ENCODE measurements at places on chromosomes 3 and 15.

- no peak for DNase-seq
Observed at GRCh38 chr3:27366062-27366591, 3.1 kb downstream of the NEK10 start.

DNA sequence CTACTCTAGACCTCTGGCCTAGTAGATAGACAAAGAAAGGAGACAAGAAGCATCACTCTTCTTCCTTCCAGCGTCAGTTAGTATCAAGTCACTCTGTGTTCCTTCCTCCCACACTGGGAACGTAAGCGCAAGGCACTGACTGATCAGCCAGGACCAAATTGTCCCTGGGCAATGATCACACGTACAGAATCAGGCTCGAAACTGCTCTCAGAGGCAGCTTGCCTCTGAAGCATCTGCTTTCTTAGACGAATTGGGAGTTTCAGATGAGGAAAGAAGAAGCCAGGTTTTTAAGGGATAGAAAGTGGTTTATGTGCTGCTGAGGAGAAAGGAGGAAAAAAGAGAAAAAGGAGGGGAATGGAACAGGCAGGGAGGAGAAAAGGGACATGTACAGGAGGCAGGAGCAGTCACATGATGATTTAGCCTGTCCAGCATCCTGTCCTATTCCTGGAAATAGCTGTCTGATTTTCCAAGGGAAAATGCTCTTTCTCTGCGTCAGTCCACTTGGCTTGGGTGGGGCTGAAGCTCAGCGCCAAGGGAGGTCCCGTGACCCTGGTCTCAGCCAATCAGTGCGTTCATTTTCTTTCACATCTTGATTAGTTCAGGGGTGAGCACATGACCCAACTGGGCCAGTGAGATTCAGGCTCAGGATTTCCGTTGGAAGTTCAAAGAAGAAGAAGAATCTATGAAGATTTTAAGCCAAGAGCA is 102.0 kb upstream of the PRICKLE2 start:
- no peak for DNase-seq

DNA sequence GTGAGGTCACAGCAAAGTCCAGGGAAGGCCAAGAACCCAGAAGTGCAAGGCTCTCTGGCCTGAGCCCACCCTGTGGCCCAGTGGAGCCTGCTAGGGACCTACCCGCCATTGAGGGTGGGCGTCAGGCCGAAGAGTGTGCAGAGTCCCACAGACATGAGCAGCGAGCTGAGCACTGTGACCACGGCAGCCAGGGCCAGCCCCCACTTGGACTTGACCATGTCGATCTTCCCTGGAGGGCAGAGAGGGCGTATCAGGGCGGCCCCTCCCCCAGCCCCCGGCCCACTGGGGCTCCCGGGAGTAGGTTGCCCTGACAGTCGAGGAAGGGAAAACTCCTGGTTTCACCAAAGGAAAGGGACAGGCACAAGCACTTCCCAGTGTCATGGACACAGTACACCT is 44.6 kb downstream of the PTPN23 start:
- DNase-seq = no peak

- DNase-seq = peak; percentile 94
Observed at GRCh38 chr15:73908030-73908821, 18.0 kb upstream of the LOXL1 start.

GRCh38 chr15:63318344-63318743 is 40.9 kb downstream of the APH1B start:
- no peak for DNase-seq

DNA sequence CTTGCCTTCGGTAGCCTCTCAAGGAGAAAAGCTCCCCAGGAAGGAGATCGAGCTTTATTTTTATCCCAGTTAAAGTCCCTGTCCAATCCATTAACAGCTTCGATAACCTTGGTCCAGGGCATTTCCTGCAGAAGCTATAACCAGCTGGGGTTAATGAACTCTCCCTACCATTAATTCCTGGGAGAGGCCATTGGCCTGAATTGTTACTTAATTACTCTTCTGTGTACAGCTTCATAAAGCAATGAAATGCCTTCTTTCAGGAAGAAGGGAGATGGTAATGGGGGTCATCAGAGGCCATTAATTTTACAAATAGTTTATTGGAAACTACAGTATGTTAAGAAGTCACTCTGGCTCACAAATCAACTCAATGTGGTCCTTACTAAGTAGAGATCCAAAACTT is 1.9 kb upstream of the TMCO5A start:
- no peak for DNase-seq

GRCh38 chr3:44999782-45000181 is 23.7 kb downstream of the EXOSC7 start:
- no peak for DNase-seq

GRCh38 chr3:136778865-136779264 is 26.7 kb upstream of the STAG1 start:
- DNase-seq = no peak

- no peak for DNase-seq
Observed at GRCh38 chr15:25793354-25794050, 69.6 kb downstream of the ATP10A start.

GRCh38 chr3:14148041-14148985 is 23.5 kb downstream of the TMEM43 start:
- peak; percentile 71 for DNase-seq

- DNase-seq = no peak
Observed at GRCh38 chr3:133124511-133124910, 86.3 kb downstream of the TMEM108 start.

- DNase-seq = no peak
Observed at GRCh38 chr3:62833538-62833937, 41.7 kb downstream of the CADPS start.

DNA sequence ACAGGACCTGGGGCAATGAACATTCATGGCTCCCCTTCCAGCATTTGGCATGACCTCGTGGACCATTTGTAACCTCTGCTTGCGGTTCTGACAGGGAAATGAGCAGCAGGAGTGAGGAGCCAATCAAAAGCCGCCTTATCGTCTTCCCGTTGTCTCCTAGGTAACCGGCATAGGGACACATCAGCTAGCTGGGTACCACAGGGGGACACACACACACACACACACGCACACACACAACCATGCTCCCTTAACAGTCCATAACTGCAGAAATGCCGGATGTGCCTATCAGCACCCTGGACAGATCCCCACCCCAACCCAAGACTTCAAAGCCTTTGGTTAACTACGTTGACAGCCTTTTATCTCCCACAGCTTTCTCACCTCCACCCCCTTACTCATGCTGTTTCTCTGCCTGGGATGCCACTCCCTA is 53.4 kb upstream of the CCDC174 start:
- no peak for DNase-seq

DNA sequence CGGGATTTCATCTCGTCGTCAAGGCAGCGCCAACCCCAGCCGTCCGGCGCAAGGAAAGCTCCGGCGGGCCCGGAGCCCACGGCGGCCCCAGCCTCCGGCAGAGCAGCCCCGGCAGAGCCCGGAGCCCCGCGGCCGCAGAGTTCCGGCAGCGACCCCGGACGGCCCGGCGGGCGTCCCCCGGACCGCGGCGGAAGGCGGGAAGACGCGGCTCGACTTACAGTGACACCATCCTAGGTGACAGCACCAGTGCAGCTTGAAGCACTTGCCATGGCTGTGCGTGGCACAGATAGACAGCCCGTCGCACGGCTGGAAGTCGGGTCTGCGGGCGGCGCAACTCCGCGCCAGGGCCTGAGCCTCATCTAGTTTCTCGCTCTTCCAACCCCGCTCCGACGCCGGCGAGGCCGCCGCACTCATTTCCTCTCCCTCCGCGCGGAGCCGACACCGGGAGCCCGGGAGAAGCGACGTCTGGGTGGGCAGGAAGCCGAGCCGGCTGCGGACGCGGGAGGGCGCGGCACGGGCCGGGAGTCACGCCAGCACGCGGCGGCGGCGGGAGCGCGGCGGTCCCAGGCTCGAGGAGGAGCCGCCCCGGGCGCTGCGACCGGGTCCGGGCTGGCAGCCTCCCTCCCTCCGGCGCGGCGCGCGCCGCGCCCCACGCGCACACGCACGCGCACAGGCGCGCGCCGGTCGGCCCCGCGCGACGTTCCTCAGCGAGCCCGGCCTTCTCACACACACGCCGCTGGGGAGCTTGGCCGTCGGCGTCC is at the start of gene C3orf70:
TSS of gene C3orf70 (minus strand) at position 651 of the 761 bp plus-strand sequence. CDS start at position 414, 237 bp downstream.
- DNase-seq = peak; percentile 81

DNA sequence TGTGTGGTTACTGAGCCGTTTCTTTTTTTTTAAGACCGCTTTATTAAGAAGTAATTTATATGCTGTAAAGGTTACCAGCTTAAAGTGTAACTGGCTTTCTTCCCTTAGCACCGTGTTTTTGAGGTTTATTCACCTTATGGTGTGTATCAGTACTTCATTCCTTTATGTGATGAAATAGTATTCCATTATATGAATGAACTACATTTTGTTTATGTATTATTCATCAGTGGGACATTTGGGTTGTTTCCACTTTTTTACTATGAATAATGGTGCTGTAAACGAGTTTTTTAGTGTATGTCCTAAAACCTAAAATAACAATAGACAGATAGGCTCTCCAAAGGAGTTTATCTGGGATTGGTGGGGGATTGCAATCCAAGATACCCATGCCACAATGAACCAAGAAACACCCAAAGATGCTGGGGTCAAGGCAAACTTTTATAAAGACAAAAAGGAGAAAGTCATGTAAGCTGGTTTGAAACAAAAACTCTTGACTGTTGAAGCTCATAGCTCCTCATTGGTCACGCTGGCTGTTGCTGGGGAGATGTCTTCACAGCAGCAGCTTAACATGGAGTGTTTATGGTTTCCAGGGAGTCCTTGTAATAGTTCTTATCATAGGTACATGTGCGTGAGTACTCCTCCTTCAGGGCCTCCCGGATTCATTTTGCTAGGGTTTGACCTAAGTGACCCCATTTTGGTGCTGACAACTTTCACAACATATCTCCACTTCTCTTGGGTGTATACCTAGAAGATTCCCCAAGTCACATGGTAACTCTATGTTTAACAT is 16.0 kb downstream of the TM2D3 start:
- DNase-seq = no peak

DNA sequence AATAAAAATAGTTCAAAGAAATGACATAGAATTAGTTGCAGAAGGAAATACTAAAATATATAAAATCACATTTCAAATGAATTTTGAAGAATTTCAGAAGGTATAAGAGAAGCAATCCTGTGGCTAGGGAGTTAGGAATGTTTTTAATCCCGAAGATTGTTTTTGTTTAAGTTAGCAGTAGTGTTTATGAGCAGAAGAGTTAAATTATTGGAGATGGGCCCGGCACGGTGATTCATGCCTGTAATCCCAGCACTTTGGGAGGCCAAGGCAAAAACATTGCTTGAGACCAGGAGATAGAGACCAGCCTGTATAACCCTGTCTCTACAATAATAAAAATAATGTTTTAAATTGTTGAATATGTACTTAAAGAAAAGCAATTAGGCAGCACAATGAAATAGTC is 432.5 kb downstream of the MFSD1 start:
- no peak for DNase-seq

DNA sequence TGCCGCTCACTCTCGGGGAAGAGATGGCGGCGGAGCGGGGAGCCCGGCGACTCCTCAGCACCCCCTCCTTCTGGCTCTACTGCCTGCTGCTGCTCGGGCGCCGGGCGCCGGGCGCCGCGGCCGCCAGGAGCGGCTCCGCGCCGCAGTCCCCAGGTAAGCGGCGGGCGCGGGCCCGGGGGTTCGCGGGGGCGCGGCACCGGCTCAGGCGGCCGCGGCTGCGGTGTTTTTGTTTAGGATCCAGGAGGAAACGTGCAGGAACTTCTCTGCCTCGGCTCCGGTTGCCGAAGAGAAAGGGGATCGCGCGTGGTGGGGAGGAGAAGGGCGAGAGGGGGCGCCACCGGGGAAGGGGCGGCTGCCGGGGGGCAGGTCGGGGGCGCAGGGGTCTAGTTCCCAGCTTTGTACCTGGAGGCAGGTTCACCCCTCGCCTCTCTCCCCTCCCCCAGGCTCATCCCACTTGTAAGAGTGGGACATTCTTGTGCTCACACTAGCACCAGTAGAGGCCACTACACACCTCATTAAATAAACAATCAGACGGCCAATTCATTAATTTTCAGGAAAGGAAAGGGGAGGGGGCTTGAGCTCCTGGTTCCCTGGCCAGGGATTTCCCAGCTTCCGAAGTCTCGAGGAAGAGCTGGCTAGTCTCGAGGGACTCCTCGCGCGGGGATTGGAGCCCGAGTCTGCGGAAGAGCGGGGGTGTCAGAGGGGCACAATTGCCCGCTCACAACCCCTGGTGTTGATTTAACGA is 562 bp downstream of the NEO1 start:
- DNase-seq = peak; percentile 90

- no peak for DNase-seq
Observed at GRCh38 chr3:53342353-53342752, 5.0 kb downstream of the DCP1A start.
